ENCODE measurements at places on chromosomes 13 and 19.

DNA sequence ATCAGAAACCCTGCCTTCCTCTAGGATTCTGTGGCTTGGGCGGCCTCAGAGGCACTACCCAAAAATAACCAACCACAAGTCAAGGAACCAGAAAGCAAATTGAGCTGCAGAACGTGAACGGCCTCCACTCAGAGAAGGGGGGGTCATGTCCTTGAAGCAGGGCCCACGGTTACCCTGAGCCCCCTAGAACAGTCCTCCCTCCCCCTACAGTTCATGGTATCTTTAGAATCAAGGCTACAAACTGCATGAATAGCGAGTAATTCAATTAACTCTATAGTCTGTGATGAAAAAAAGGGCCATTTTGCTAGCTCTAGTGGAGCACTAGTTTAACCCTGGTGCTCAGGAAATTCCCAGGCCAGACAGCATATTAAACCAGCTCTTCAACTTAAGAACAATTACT lies 79.0 kb upstream of the ZNF507 start:
- DNase-seq: no peak

DNA sequence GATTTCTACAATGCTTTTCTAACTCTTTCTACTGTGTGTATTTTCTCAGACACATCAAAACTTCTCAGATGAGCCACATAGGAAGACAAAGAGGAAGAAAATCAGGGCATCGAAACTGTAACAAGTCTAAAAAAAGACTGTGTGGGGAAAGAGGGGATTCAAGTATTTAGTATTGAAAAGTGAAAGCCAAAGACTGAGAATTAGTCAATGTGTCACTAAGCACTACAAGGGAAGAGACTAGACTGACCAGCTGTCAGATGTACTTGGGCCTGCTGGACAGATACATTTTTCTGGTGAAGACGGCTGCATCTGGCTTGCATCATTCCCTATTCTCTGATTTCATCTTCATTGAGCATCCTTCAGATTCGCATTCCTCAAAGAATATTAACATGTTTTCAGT lies 25.4 kb downstream of the COMMD6 start:
- peak; percentile 48 for DNase-seq

GRCh38 chr19:7397687-7398086 lies 49.0 kb downstream of the ARHGEF18 start:
- no peak for DNase-seq

GRCh38 chr13:24119626-24120508 lies 40.7 kb upstream of the SPATA13 start:
- no peak for DNase-seq

DNA sequence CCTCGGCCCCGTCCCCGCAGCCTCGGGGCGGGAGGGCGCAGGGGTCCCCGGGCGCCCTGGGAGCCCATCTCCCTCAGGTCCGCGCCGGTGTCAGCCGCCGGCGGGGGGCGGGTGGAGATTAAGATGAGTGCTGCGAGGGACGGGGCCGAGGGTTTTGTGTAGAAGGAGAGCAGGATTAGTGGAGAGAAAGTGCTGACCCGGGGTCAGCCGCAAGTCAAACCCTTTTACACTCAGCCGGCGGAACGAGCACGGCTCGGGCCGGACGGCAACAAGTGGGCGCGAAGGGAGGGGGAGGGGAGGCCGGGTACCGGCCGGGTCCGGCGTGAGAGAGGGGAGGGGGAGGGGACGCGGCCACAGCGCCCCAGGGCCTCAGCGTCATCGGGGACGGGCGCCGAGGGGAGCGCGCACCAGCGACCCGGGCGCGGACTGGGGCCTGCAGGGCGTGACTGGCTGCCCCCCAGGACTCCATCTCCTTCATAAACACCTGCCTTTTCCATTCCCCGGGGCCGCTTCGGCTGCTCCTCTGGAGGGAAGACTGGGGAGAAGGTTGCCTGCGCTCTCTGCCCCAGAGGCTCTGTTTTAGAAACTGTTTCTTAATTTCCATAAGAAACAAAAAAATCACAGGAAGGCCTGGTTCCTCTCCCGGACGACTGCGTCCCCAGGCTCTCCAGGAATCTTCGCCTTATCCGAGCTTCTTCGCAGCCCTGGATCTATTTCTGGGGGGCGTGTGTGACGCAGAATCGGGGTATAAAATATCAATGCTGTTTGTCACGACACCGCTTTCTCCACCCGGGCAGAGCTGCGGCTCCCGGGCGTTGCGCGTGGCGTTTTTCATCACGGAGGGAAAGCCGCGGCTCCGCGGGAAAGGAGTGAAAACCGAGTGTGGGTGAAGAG lies 6.5 kb downstream of the SOX1 start:
- DNase-seq: no peak

DNA sequence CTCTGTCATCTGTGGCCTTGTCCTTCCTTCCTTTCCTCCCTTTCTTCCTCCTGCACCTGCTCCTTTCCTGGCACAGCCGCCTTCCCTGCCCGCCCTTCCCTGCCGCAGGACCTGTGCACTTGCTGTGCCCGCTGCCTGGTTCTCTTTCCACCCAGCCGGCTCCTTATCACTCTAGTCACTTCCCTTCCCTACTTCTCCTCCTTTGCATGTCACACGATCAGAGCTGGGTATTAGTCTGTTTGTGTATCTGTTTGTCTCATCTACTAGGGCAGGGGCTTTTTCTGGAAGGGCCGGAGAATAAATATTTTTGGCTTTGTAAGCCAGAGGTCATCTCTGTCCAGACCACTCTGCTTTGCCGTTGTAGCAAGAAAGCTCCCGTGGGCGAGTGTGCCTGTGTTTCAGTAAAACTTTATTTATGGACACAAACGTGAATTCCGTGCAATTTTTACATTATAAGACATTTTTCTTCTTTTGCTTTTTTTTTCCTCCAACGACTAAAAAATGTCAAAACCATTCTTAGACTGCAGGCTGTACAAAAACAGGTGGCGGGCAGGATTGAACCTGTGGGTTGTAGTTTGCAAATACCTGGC lies 6.1 kb downstream of the KDM4B start:
- DNase-seq: peak; percentile 51

GRCh38 chr19:43395561-43395960 lies 19.1 kb upstream of the TEX101 start:
- DNase-seq: no peak

DNA sequence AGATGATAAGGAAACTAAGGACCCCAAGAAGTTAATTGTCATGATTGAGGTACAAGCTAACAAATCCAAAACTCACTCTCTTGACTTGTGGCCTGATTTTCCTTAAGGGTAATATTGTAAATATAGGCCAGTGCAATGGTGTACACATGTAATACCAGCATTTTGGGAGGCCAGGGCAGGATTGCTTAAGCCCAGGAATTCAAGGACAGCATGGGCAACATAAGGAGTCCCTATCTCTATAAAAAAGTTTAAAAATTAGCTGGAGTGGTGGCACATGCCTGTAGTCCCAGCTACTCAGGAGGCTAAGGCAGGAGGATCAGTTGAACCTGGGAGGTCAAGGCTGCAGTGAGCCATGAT lies 28.7 kb upstream of the GARRE1 start:
- DNase-seq: no peak

DNA sequence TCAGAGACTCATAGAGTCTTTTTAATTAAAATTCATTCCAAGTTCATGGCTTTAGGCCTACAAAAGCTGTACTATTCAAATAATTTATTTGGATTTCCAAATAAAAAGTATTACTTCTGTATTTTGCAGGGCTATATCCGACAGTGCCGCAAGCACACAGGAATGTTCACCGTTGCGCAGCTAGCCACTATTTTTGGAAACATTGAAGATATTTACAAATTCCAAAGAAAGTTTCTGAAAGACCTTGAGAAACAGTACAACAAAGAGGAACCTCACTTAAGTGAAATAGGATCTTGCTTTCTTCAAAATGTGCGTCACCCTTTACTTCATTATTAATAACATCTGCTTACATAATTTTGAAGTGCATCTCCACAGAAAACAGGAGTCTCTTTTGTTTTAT lies 20.5 kb upstream of the C1QTNF9 start:
- peak; percentile 80 for DNase-seq

DNA sequence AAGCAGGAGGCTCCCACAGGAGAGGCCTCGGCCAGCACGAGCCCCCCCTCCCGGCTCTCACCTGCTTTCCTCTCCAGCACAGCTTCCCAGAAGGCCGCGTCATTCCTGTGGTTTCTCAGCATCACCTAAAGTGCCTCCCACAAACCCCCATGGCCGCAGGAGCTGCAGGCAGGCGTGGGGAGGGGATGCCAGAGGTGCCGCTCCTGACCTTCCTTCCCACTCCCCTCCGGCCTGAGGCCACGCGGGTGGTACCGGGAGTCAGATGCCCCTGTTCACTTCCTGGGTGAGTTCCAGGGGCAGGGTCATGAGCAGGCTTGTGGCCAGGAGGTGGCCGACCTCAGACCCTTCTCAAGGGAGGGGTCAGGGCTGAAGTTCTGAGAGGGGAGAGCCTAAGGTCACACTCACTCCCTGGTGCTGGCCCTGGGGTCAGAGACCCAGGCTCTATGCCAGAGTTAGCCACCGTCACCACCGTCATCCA lies 14.4 kb upstream of the NPAS1 start:
- DNase-seq: no peak

- DNase-seq: no peak
These were observed 137.6 kb downstream of the KLF12 start for GRCh38 chr13:73996569-73996968.

DNA sequence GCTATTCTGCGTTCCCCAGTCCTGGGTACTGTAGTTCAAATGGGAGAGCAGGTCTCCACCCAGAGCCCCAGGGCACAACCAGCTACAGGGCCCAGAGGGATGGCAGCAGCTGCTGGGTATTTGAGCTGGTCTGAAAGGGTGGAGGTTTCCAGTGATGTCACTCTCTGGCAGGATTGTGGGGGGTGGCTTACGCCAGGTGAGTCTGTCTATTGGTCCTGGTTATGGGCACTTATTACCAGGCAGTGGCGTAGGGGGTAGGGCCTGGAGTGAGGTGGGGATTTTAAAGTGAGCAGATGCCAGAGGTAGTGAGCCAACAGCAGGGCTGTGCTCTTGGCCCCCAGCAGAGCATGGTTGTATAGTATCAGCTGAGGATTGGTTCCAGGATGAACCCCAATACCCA lies 6.2 kb downstream of the RPS19 start:
- DNase-seq: no peak

DNA sequence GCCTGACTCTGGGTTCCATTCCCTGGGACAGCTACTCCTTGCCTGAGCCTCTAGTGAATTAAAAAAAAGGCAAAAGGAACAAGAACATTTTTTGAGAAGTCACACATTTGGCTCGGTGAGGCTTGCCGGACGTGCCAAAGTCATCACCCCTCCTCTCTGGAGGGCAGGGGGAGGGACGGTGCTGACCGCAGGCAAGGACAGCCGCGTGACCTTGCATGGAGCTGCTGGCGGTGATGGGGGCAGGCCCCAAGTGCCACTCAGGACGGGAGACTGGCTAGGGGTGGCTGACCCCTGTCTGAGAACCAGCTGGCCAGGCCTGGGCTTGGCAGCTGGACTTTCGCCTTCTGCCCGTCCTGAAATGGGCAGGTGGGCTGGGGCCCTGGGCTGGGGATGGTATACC lies 26.4 kb downstream of the MAP2K2 start:
- no peak for DNase-seq

- DNase-seq: peak; percentile 35
These were observed 33.2 kb upstream of the KATNAL1 start for GRCh38 chr13:30340331-30341250.

GRCh38 chr19:46466536-46467196 lies 4.7 kb downstream of the PNMA8A start:
- no peak for DNase-seq

- no peak for DNase-seq
These were observed 115.8 kb downstream of the ZNF675 start for GRCh38 chr19:23571175-23571574.

GRCh38 chr13:75505327-75505726 lies 23.4 kb upstream of the TBC1D4 start:
- DNase-seq: peak; percentile 80

DNA sequence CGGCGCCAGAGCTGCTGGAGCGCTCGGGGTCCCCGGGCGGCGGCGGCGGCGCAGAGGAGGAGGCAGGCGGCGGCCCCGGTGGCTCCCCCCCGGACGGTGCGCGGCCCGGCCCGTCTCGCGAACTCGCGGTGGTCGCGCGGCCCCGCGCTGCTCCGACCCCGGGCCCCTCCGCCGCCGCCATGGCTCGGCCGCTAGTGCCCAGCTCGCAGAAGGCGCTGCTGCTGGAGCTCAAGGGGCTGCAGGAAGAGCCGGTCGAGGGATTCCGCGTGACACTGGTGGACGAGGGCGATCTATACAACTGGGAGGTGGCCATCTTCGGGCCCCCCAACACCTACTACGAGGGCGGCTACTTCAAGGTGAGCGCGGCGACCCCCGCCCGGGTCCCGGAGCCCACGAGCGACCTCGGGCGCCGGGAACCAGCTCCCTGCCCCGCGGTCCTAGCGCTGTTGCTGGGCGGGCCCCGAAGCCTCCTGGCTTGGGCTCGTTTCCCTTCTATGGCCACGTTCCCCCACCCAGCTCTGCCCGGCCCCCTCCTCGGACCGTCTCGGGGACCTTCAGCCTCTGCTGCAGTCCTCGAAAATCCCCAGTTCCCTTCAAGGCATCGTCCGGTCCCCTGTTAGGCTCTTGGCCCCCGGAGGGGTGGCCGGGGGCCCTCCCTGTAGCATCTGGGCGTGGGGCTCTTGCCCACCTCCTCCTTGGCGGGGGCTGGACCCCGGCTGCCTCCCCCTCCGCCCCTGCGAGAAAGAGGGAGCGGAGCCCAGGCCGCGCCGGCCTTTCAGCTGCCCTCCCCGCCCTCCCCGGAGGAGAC lies at the start of gene CDC34:
CDC34 (plus strand) TSS at position 8 of the 808 bp plus-strand sequence; CDS start at position 180, 172 bp downstream.
- DNase-seq: no peak

GRCh38 chr13:74301258-74301935 lies 167.2 kb upstream of the KLF12 start:
- no peak for DNase-seq

GRCh38 chr19:47158879-47159503 lies 28.4 kb downstream of the SAE1 start:
- DNase-seq: no peak

DNA sequence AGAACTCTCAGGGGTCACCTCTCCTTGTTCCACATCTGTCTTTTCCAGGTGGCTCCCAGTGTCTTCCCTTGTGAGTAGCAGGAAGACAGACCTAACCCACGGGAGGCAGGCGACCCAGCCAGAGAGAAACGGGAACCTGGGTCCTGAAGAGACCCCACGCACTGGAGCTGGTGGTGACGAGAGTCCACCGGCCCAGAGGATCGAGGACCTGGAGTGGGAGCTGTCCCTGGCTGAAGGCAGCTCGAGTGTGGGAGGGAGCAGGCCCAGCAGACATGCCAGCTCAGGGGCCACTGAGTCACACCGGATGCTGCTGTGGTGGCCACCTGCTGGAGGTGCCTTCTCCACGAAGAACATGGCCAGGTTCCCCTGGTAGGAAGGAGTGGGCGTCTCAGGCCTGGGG lies 66.5 kb upstream of the ATP12A start:
- no peak for DNase-seq

DNA sequence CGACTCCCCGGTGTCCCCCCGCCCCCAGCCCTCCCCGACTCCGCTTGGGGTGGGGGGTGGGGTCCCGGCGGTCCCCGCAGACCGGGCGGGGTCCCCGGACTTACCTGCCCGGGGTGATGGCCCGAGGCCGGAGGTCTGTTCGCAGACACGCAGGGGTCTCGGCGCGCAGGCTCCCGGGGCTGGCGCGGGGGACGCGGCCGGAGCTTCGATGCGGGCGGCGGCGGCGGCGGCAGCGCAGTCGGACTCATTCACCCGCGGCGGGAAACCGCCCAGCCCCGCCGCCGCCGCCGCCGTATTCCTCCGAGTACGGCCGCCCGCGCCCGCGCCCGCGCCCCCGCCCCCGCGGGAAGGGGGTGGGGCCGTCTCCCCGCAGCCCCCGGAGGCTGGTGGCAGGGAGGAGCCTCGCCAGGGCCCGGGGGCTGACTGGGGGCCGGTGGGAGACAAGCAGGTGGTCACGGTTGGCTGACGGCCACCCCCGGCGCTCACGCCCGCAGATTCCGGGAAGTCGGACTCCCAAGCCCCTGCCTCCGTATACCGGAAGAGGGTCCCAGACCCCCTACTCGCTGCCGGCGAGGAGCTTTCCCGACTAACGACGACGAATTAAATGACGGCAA lies at the start of gene C2CD4C:
C2CD4C (minus strand) TSS at position 246 of the 614 bp plus-strand sequence. CDS start 786 bp downstream, outside the sequence.
- no peak for DNase-seq
